ENCODE measurements at places on chromosomes 1 and 21.

DNA sequence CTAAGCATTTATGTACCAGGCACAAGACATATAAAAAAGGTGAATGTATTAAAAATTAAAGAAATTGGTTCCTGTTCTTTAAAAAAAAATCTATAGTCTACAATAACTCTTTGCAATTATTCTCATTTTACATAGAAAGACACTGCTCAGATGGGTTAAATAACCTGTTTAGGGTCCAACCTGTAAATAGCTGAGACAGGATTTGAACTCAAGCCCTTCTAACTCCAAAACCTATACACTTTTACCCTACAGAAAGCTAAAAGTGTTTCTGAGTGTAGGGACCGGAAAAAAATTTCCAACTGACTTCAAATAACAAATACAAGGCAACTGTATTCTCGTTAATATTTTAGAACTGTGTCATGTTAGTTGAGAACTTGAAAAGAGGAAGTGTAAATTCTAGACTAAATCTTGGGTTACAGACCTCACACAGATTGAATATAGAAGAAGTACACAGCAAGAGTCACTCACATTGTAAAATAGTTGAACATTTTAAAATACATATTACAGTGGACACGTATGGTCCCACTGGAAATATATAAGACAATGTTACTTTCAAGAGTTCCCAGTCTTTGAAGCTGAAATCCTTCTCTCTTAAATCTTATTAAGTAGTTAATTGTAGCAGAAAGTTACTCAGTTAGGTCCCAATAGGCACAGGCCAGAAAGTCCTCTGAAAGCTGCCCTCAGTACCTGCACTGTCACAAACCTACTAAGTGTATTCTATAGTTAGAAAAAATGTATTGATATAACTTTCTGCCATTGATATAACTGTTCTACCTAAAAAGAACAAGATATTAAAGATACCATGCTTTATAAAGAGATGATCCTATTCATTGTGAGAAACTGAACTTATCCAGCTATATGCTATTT is 7.3 kb downstream of the EDEM3 start:
- DNase-seq, result no peak

DNA sequence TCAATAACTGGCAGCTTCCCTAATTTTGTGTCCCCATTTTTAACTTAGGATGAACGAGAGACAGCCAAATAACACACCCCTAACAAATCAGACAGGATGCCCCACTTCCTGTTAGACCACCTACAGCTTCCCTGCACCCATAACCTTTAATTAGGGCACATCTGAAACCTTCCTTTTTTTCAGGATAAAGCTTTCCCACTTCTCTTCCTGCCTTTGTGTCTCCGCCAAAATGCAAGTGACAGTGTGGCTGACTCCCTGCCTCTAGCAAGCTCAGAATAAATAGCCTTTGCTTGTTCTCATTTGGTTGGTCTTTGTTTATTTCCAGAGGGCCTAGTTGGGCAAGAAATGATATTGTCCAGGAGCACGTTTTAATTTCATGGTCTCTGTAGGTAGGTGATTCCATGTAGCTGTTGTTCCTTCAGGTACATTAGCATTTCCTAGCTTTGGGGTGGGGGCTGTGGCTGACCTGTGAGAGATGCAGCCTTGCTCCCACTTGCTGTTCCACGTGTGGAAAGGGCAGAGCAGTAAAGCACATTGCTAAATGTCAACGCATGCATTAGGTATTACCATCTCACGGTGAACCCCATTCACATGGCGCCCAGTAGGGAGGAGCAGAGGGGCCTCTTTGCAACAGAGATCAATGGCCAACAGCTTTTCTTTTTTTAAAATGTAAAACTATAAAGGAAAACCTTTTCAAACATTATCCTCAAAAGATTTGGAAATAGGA is 154.9 kb downstream of the ST6GALNAC3 start:
- no peak for DNase-seq

GRCh38 chr1:48777219-48777895 is 666 bp upstream of the BEND5 start:
- no peak for DNase-seq

DNA sequence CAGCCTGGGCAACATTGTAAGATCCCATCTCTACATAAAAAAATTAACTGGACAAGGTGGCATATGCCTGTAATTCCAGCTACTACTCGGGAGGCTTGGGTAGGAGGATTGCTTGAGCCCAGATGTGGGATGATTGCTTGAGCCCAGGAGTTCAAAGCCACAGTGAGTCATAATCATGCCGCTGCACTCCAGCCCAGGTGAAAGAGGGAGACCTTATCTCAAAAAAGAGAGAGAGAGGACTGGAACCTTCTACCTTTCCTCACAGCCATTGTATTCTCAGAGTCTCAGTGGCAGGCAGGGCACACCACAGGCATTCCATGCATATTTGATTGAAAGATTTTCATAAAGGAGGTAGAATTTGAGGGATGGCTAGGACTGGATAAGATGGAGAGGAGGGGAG is 78.4 kb downstream of the KIF14 start:
- no peak for DNase-seq

DNA sequence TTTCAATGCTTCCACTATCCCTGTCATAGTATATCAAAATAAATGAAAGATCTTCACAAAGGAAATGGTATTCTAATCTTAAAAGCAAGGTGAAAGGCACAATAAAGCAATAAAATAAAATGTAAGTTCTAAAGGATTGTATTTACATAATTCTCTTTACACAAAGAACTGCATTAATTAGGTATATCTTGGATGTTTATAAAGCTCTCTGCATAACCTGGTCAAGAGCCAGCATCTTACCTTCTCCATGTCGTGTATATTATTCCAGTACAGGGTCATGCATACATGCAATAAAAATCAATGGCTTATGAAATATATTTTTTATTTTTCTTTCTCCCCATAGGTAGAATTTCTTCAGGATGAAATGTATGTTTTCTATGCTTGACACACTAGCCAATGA is 63.8 kb downstream of the GON4L start:
- no peak for DNase-seq

DNA sequence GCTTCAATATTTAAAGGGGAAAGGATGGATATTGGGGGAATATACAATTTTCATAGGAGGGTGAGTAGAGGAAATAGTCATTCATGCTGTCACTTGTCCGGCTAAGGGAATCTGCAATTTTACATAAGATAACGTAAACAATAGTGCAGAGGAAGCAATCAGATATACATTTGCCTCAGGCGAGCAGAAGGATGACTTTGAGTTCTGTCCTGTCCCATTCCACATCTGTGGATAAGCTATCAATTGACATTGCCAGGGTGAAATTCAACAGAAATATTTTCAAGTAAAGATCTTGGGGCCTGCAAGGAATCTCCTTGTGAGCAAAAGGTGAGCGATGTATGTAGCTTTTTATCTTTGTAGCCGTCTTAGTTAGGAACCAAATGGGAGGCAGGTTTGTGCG is 32.6 kb downstream of the EVA1C start:
- no peak for DNase-seq

- no peak for DNase-seq
These were observed 16.0 kb downstream of the PFKFB2 start for GRCh38 chr1:207069061-207069460.

DNA sequence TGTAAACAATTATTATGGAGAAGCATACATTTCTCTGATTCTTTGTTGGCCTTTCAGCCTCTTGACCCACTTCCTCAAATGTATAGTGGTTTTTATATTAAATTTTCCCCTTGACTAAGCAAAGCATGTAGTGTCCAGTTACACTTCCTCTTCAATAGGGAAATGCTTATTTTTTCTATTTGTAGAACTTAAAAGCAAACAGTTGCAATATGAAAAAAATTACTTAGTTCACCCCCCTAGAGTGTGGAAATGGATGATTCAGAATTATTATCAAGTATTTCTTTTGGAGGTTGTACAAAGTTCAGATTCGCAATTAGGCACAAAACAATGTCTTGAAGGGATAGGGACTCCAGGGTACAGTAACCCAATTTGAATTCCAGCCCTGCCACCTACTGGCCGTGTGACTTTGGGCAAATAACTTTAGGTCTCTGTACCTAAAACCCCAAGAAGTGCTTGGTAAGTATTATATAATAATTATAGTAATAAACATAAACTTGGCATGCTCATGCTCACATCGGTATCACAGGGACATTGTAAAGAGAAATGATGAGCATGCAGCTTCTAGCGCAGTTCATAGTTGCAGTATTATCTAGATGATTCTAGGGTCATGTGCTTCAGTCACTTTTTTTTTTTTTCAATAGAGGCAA is 28.6 kb upstream of the IFNGR2 start:
- DNase-seq, result no peak

- DNase-seq, result no peak
These were observed 311.9 kb downstream of the GRIK1 start for GRCh38 chr21:29627905-29628304.

DNA sequence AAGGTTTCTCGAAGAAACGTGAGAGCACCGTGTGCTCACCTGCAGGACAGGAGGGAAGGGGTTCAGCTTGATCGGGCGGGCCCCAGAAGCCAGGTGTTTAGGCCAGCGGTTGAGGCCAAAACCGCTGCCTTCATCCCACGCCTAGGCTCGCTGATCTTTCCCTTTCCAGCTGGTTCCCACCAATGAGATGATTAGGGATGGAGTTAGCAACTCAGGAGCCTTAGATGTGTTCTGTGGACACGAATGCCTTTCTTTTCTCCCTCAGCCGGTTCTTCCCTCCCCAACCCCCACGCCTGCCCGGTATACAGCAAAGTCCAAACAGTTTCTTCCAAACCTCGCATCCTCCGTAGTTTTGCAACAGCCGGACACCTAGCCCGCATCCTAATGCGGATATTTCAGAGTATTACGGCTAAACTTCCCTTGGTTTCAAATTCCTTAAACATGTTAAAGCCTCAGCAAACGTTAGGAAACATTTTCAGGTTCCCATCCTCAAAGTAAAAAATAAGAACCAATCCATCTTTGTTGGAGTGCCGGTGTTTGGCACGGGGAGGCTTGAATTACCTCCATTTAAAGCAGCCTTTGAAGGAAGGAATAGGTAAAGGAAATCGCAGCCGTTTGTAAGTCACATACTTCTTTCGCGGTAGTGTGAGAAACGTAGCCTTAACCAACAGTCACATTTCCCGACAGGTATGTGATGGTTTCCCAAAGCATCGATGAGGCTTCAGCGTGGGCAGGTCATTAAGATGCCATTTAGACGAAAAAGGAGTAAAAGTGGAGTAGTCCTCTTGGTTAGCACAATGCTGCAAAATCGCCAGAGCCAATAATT is 1.1 kb downstream of the LRRC8C start:
- no peak for DNase-seq

DNA sequence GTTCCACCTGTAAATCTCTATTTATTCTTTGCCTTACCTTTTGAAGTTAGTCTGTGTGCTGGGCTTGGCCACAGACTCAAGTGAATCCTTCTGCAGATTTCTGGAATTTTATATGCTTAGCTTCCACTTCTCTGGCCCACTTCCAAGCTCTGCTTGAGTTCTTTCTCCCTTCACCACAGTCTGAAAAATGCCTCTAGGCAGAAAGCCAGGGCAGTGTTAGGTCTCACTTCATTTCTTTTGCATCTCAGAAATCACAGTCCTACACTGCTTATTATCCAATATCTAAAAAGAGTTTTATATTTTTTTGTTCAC is 48.9 kb downstream of the INKA2 start:
- no peak for DNase-seq

DNA sequence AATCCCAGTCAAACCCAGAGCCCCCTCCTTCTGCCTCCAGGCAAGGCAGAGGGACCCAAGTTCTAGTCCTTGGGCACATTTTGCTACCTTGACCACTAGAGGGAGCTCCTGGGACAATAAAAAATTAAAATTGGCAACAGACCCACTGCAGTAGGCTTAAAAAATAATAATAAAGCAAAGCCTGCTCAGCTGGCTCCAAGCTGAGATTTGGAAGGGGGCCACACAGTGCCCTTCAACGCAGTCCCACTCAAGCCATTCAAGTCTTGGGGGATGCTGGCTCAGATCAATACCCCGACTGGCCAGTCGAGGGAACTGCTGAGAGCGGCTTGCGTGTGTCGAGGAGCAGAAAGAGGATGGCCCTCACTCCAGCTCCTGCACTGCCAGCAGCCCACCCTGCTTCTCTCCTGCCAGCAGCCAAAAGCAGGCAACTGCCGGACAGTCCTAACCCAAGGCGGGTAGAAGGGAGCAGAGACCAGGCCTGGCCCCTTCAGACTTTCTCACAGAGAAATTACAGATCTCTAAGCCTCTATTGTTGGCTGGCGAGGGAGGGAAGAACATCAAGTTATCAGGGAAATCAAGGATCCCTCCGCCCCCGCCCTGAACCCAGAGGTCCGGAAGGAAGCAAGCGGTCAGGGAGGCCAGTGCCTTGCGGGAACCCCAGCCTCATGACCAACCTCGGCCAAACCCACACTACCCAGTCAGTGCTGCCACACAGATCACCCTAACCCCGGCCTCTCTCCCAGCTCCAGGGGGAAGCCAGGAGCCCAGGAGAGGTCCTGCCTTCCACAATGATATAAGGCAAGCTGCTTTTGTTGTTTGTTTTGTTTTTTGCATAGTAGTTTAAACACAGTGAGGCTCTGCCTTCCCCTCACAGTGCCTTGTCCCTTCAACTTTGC is 4.9 kb upstream of the ALDH4A1 start:
- DNase-seq, result no peak

DNA sequence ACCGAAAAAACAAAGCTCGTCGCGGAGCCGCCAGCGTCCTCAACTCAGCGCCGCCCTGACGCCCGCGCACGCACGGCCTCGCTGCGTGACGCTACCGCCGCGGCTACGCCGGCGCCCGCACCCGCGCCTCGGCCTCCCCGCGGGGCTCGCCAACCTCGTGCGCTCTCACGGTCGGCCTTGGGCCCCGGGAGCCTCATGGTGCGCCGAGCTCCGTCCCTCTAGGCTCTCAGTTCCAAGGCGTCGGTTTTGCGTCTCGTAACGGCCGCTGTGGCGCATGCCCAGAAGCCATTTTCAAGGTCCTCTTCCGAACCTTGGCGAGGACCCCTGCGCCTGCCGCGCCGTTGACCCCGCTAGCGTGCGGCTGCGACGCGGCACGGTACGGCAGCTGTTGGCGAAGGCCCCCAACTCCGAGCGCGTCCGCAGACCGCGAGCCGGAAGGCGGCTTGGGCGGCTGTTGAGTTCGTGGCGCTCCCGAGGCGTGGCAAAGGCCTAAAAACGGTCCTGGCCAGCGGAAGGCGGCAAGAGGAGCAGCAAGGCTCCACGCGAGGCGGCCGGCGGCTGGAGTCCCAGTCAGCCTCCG is at the start of gene HENMT1:
Gene HENMT1, minus strand, starts transcription at position 64 of the 580 bp plus-strand sequence. CDS start 1,209 bp downstream, outside the sequence.
- DNase-seq, result peak; percentile 47

GRCh38 chr1:116686723-116687352 is 19.3 kb upstream of the IGSF3 start:
- DNase-seq, result no peak

GRCh38 chr1:94118013-94118412 is 2.9 kb downstream of the ABCA4 start:
- no peak for DNase-seq

GRCh38 chr1:237799762-237800474 is 90.8 kb downstream of the ZP4 start:
- no peak for DNase-seq

- no peak for DNase-seq
These were observed 135.5 kb downstream of the HIVEP3 start for GRCh38 chr1:41783189-41783639.
